ENCODE measurements at places on chromosomes 13 and 19. TPM values are rescaled to one million over a fixed set of nuclear protein-coding genes. Genes with fewer than 3 reads are reported as not detected.

The GJB6 gene
- polyA plus RNA-seq, result 0.05 TPM

The ZNF160 gene
- 17.7 TPM for polyA plus RNA-seq

The BIVM gene
- polyA plus RNA-seq, result 22.7 TPM

The C1QTNF9 gene
- polyA plus RNA-seq, result 1.8 TPM

The PEAK3 gene
- polyA plus RNA-seq, result 0.84 TPM

The TPP2 gene
- 22.4 TPM for polyA plus RNA-seq

The NOVA2 gene
- polyA plus RNA-seq, result 3.3 TPM

The SHC2 gene
- 21.0 TPM for polyA plus RNA-seq

GRCh38 chr13:100941377-100942368 is 267.1 kb upstream of the TMTC4 start:
- no peak for DNase-seq

- DNase-seq, result no peak
Observed at GRCh38 chr19:23949611-23950010, 34.9 kb downstream of the ZNF726 start.

- no peak for DNase-seq
Observed at GRCh38 chr19:33715462-33715861, 81.2 kb upstream of the KCTD15 start.

DNA sequence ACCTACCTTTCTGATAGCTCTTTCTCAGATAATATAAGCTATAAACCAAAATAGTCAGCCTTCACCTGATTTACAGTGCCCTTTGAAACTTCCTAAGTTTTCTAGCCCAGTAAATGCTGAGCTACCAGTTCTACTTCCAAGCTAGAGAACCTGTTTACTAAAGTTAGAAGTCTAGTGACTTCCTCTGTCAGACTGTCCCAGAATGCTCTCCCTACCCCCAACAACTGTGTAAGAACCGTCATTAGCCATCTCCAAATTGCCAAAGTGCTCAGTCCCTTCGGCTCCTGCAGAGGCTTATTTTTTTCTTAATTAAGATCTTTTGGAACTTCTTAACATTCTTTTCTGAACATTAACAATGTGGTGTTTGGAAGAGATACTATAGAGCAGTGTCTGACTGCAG is 3.2 kb upstream of the ABCC4 start:
- no peak for DNase-seq

GRCh38 chr19:8387688-8388611 is 2.2 kb upstream of the RAB11B start:
- DNase-seq, result no peak

- DNase-seq, result no peak
Observed at GRCh38 chr13:52428295-52428694, 22.1 kb downstream of the VPS36 start.

DNA sequence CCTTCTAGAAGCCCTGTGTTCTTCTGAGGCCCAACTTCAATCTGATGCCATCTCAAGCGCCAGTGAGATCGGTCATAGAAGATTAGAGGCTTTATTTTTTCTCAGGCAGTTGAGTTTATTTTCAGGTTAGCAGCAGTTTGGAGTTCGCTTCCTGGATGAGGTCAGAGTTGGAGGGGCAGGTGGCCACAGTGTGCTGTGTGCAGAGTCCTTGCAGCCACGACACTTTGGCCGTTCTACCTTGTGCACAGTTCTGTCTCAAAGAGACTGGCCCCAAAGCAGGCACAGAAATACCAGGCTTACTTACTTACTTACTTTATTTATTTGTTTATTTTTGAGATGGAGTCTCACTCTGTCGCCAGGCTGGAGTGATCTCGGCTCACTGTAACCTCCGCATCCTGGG is 15.9 kb upstream of the ELAVL1 start:
- DNase-seq, result no peak

DNA sequence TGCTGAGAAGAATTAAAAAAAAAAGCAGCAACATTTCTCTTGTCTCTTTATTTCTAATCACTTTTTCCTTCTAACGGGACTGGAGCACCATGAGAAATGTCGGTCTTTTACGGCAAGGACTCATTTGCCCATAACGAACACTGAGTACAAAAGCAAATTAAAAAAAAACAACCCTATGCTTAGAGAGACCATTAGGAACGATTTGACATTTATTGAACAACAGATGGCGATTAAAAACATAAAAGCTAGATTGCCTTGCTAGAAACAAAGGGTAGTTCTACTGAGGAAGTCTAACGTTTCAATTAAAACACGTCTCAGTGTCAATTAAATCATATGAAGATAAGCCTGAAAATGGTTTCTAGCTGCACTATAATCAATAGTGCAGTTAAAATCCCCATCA is 51.1 kb downstream of the OLFM4 start:
- DNase-seq, result no peak

DNA sequence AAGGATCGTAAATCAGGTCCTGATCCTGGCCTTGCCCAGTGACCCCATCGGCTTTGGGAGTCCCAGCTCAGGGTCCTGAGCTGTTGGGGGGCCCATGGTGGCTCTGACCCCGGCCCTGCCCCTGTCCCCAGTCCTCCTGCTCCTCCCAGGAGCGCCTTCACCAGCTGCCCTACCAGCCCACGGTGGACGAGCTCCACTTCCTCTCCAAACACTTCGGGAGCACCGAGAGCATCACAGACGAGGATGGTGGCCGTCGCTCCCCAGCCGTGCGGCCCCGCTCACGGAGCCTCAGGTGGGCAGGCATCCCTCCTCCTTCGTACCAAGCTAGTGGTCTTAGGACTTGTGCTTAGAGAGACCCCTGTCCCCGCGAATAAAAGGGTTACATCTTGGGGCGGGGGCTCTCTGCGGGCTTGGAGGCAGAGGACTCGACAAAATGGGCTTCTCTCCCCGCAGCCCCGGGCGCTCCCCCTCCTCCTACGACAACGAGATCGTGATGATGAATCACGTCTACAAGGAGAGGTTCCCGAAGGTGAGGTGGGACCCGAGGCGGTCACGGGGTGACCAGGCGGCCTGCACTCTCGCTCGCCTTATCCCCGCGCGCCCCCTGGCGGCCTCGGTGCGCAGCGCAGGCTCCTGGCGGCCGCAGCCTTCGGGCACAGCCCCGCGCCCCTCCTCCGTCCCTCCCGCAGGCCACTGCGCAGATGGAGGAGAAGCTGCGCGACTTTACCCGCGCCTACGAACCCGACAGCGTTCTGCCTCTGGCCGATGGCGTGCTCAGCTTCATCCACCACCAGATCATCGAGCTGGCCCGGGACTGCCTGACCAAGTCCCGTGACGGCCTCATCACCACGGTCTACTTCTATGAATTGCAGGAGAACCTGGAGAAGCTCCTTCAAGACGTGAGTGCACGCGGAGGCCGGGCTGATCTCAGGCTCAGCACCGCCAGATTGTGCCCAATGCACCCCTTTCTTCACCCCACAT is 9.1 kb downstream of the MAST1 start:
- peak; percentile 82 for DNase-seq

DNA sequence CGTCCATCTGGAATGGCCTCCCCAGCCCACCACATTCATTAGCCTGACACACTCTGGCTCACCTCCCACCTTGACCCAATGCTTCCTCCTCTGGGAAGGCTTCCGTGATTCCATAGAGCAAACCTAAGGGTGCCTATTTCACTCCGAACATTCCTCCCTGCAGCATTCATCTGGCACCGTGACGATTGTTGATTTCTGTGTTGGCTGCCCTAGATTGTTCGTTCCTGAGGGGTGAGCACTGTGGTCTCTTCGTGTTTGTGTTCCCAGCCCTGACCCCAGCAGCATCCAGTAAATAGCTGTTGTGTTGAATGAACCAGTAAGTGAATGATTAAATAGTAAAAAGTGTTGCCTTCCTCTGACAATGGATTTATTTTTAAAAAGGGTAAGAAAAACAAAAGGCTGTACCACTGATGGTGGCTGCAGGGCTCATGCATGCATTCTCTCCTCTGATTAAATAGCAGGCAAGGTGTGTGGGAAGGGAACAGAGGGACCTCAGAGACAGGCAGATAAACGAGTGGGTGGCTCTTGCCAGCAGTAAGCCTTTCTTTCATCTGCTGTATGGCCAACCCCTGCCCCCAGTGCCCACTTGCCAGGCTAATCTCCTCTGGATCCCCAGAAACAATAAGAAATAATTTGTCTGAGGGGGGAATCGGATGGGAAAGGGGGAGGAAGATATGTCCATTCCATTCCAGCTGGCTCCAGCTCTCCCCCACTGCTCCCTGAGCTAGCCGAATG is 48.4 kb upstream of the CACNA1A start:
- DNase-seq, result no peak

GRCh38 chr13:83272076-83272475 is 610.2 kb downstream of the SLITRK1 start:
- DNase-seq, result no peak

GRCh38 chr13:32060401-32060878 is 28.9 kb downstream of the FRY start:
- no peak for DNase-seq

GRCh38 chr19:48623556-48624066 is 4.3 kb downstream of the SPHK2 start:
- DNase-seq, result no peak

GRCh38 chr19:17997969-17998826 is 9.8 kb upstream of the ARRDC2 start:
- no peak for DNase-seq

- DNase-seq, result no peak
Observed at GRCh38 chr19:19452243-19453124, 47.0 kb downstream of the GATAD2A start.

DNA sequence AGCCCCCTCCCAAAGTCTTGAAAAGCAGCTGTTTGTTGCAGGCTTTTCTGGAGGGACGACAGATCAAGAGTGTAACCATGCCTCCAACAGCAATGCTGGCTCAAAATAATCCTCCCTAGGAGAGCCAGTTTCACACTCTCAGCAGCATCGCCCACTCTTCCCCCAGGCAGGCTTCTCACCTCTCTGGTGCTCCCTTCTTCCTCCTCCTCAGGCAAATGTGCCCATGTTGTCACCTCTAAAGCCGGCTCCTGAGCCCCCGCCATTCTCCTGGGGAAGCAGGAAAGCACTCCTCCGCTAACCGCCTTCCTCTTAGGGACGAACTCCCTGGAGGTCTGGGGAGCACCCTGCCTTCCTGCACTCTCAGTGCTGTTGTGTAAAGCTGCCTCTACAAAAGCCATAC is 98.9 kb upstream of the SGCG start:
- no peak for DNase-seq

GRCh38 chr13:51004918-51005460 is 95.4 kb downstream of the RNASEH2B start:
- DNase-seq, result no peak

All from right cardiac atrium (tissue), 5 donors.